Stimulated activated CD4-positive, alpha-beta T cell treated with anti-CD3 and anti-CD28 coated beads, TNF-alpha, amount 100 ng/mL, for 4 hours (primary cell): ENCODE measurements at places on chromosomes 6 and 20.

- DNase-seq = no peak
These were observed 1029.5 kb upstream of the GJE1 start for GRCh38 chr6:141103246-141103645.

DNA sequence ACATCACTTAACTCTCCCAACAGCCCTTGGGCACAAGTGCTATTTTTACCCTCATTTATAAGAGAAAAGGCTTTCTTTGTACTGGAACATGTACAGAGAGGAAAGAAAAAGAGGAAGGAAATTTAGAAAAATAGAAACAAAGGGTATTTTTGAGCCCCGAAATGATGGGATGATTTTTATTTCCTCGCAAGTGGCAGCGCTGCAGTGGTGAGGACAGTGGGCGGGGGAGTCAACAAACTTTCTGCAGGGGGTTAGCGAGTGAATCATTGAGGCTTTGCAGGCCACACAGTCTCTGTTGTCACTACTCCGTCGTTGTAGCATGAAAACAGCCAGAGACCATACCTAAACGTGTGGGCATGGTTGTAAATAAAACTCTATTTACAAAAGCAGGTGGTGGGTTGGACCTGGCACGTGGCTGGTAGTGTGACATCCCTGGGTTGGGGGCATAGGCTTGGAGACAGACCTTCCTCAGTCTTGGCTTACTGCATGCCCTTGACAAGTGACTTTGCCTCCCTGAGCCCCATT, 25.5 kb upstream of the OCSTAMP start:
- DNase-seq = no peak

DNA sequence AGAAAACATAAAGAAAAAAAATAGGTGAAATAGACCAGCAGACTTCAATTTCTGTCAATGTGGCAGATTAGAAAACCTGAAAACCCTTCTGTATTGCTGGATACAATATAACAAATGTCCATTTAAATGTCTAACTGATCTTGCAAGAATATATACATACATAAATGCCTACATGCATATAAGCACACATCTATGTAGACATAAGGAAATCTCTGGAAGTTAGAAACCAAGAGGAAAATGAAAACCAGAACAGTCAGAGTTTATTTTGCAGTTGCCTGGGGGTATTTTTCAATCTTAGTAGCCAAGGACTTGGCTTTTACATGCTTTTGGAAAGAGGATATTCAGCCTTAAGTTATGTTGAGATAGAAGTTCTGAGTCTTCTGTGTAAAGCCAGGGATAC, 184.0 kb downstream of the RPS12 start:
- no peak for DNase-seq

- peak; percentile 8 for DNase-seq
These were observed 50.3 kb upstream of the PREP start for GRCh38 chr6:105452924-105453756.

GRCh38 chr6:34383656-34384320, 8.7 kb downstream of the NUDT3 start:
- no peak for DNase-seq

GRCh38 chr6:129748212-129748900, 38.4 kb upstream of the ARHGAP18 start:
- peak; percentile 21 for DNase-seq

- no peak for DNase-seq
These were observed 50.7 kb upstream of the TOX2 start for GRCh38 chr20:43863821-43864544.

GRCh38 chr6:78188891-78189290, 536.1 kb downstream of the MEI4 start:
- no peak for DNase-seq

DNA sequence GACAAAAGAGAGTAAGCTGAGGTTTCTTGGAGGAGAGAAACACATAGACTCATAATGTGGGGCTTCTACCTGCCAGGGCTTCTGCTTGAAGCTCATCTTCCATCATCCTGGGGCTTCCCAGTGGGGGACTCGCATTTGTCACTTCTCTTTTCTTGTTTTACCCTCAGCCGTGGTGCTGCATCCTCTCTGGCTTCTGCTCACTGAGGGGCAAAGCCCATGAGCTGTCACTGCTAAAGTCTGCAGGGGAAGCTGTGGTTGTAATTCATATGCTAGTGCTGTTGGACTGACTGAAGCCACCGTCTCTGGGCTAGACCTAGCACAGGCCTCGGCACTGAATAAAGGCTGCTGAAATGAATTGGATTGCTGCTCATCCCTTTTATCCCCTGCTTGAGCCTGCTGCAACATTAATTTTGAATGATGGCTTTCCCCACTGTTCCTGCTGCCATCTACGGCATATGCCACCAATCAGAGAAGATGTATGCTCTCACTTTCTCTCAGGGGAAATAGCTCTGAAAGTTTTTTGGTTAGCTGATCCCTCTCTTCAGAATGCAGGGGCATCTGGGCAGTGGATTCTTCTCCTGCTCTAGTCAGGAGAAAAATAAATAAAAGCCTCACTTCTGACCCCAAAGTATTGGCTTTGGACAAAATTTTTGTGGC, 568.4 kb upstream of the MAP3K7 start:
- no peak for DNase-seq

- DNase-seq = no peak
These were observed 6.5 kb downstream of the TGM6 start for GRCh38 chr20:2387180-2387577.

DNA sequence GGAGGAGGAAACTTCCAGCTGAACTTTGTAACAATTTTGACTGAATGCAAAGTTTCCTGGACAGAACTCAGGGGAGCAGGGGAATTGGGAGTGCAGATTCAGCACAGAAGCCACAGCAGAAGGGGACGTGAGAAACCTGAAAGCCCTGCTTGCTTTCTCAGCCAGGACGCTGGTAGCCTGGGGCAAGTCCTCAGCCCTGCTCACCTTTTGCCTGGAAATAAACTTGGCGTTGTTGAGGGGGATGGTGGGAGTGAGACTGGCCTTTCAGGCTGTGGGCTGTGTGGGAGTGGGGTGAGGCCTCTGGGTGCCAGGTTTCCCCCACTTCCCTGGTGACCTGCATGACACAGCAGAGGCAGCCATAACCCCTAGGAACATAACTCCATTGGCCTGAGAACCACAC, 238.1 kb upstream of the HS3ST5 start:
- no peak for DNase-seq

- DNase-seq = no peak
These were observed 42.9 kb downstream of the BCAS4 start for GRCh38 chr20:50837532-50838321.

GRCh38 chr20:60034231-60035110, 76.2 kb downstream of the CDH26 start:
- DNase-seq = no peak

- no peak for DNase-seq
These were observed 1.4 kb upstream of the PM20D2 start for GRCh38 chr6:89144354-89144906.

GRCh38 chr6:168048724-168049025, 30.3 kb downstream of the FRMD1 start:
- DNase-seq = no peak

GRCh38 chr20:2640260-2640659, 12.2 kb upstream of the NOP56 start:
- DNase-seq = no peak

GRCh38 chr20:43981540-43981939, 66.9 kb downstream of the TOX2 start:
- no peak for DNase-seq

DNA sequence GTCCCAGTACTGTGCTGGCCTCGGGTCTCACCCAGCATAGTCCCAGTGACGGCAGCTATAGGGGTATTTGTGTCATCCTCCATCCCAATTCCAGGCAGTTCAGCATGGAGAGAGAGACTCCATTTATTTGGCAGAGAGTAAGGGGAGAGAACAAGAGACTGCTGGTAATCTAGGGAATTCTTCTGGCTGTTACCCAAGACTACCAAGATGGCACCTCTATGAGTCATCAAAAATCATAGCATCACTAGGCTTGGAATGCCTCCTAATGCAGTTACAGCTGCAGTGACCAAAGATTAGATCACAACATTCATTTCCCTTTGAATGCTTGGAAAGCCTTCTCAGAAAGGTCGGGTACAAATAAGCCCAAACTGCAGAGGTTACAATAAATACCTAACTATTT, 660.4 kb upstream of the FLRT3 start:
- DNase-seq = no peak

DNA sequence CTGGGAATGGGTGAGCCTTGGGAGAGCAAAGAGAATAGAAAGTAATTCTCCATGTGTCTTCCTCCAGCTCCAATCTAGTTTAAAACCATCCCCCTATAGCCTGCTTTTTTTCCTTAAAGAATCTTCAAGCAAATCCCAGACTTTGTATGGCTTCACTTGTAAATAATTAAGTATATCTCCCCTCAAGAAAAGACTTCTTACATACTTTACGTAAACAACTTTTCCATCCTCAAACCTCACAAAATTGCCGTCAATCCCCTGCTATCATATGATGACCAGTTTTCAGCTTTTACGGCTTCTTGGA, 88.5 kb upstream of the PHACTR3 start:
- no peak for DNase-seq

- no peak for DNase-seq
These were observed 105.9 kb upstream of the ID4 start for GRCh38 chr6:19731282-19731681.

DNA sequence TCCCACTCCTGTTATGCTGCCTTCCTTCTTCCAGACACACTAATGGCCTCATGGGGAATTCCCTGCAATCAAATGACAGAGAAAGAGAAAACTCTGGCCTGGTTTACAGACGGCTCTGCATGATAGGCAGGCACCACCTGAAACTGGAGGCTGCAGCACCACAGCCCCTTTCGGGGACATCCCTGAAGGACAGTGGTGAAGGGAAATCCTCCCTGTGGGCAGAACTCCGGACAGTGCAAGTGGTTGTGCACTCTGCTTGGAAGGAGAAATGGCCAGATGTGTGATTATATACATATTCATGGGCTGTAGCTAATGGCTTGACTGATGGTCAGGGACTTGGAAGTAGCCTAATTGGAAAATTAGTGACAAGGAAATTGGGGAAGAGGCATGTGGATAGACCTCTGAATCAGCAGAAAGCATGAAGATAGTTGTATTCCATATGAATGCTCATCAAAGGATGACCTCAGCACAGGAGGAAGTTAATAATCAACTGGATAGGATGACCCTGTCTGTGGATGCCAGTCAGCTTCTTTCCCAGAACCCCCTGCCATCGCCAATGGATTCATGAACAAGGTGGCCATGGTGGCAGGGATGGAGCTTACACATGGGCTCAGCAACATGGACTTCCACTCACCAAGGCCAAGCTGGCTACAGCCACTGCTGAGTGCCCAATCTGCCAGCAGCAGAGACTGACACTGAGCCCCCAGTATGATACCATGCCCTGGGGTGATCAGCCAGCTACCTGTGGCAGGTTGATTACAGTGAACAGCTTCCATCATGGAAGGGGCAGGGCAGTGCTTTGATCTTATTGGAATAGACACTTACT, 44.5 kb upstream of the VSX1 start:
- no peak for DNase-seq

DNA sequence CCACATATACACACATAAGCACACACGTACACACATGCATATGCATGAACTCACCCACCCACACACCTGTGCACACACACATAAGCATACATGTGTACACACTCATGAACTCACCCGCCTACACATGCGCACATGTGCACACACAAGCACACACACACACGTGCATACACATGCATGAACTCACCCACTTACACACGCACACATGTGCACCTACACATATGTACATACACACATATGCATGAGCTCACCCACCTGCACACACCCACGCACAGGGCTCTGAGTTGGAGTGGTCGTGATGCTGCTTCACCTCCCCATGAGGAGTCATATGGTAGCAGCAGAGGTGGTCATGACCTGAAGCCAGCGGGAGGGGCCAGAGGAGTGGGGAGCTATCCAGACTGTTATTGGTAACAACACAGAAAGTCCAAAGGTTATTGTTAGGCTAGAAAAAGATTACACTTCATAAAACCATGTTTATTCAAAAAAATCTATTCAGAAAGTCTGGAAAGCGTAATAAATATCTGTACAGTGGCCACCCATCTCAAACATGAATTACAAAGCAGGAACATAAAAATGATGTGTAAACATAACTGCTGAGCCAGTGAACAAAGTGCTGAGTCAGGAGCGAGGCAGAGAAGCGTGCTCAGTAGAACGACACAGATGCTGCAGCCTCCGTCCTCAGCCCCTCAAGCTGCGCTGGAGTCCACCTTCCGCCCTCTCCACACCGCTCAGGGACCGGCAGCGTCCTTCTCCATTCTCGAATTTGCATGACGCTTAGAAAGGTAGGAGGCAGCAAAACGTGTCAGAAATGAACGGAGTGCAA, 26.4 kb upstream of the MPC1 start:
- no peak for DNase-seq

- DNase-seq = no peak
These were observed 1.3 kb upstream of the SMPDL3A start for GRCh38 chr6:122787721-122788120.

DNA sequence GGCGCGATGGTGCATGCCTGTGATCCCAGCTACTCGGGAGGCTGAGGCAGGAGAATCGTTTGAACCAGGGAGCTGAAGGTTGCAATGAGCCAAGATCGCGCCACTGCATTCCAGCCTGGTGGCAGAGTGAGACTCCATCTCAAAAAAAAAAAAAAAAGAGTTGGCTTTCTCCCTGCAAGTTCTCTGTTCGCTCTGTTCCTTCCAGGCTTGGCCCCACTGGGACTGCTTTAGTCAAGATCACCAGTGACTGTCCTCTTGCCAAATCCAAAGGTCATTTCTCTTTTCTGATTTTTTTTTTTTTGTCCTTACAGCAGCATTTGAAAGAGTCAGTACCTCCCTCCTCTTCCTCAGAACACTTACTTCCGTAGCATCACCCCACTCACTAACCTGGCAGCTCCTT, 10.8 kb upstream of the GNRH2 start:
- no peak for DNase-seq

DNA sequence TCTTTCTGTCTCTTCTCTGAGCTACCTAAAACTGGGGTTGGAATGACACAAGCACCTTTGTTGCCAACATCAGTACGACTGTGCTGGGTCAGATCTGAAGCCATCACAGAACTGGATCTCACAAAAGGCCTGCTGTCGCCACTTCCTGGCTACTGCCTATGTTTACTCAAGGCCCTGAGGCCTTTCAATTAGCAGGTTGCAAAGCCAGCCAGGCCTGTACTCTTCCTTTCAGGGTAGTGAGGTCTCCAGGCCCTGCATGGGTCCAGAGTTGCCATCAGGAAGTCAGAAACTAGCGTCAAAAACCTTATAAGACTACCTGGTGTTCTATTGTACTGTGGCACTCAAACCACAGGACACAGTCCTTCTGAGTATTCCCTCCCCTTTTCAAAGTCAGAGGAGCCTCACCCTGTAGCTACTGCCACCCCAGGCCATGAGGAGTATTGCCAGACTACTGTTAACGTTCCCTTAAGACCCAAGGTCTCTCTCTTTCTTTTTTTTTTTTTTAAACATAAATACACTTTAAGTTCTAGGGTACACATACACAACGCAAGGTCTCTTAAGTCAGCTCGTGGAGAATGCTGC, 937.4 kb upstream of the GJE1 start:
- no peak for DNase-seq

DNA sequence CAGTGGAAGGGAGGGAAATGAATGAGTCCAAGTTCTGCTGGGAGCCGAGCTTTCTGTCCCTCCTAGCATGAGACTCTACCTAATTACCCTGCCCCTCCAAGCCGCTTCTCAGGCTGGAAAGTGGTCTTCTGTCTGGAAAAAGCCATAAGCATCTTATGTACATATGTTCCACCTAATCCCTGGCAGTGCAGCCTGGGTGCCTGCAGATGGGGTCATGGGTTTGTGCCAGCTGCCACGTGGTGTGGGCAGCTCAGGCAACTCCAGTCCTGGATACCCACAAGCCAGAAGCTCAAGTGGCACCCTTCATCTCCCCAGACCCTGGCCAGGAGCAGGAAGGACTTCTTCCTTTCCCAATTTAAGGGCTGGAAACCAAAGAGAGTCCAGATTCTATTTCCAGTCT, 253.1 kb downstream of the LY86 start:
- DNase-seq = no peak

GRCh38 chr6:168410035-168410434, 30.9 kb upstream of the SMOC2 start:
- no peak for DNase-seq
